ENCODE measurements at places on chromosomes 2 and 18.
A peak's percentile ranks its signal among the peaks of the same experiment; 100 is the strongest.

DNA sequence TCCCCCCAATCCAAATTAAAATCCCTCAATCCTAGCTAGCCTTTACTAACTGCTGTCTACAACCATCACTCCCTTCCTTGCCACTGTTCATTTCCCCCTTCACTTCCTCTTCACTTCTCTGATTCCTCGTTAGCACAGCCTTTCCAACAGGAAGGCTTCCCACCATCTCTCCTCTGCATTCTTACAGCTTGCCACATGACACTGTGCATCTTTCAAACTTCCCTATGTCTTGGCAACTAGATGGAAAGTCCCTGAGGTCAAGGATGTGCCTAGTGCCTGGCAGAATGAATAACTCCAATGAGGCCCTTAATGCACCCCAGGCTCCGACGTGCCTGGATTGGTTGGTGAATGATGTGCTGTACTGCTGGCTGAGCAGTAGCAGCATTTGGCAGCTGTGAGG, 15.2 kb downstream of the SAP130 start:
- no peak for DNase-seq

- DNase-seq, result no peak
These were observed 33.4 kb upstream of the HPCAL1 start for GRCh38 chr2:10269291-10269690.

DNA sequence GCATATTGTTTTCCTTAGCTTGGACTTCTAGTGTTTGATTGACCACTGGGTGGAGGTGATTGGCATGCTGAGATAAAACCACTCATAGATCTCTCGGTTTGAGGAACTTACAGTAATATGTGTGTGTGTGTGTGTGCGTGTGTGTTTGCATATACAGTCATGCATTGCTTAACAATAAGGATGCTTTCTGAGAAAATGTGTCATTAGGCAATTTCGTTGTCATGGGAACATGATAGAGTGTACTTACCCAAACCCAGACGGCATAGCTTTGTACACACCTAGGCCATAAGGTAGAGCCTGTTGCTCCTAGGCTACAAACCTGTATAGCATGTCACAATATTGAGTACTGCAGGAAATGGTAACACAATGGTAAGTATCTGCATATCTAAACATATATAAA, 167.3 kb downstream of the NYAP2 start:
- peak; percentile 67 for DNase-seq

- no peak for DNase-seq
These were observed 6.4 kb downstream of the NDUFV2 start for GRCh38 chr18:9108911-9109310.

- no peak for DNase-seq
These were observed 144.3 kb downstream of the MCFD2 start for GRCh38 chr2:46771309-46771708.

DNA sequence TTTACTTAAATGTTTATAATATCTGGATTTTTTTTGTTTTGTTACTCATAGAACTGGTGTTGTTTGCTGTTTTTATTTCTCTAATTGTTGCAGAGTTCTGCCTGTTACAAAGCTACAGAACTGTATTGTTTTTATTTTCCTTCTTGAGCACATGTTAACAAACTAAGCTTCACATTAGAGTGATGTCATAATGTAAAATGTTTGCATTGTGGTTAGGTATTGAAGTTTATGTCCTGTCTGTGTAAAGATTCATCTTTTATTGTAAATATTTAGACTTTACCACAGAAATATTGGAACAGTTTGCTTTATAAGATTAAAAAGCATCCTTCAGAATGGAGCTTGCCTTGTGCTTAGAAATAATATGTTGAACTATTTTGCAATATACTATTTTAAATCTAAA, 67.7 kb downstream of the CLIP4 start:
- no peak for DNase-seq

GRCh38 chr2:160380000-160380570, 113.5 kb downstream of the RBMS1 start:
- DNase-seq, result no peak

DNA sequence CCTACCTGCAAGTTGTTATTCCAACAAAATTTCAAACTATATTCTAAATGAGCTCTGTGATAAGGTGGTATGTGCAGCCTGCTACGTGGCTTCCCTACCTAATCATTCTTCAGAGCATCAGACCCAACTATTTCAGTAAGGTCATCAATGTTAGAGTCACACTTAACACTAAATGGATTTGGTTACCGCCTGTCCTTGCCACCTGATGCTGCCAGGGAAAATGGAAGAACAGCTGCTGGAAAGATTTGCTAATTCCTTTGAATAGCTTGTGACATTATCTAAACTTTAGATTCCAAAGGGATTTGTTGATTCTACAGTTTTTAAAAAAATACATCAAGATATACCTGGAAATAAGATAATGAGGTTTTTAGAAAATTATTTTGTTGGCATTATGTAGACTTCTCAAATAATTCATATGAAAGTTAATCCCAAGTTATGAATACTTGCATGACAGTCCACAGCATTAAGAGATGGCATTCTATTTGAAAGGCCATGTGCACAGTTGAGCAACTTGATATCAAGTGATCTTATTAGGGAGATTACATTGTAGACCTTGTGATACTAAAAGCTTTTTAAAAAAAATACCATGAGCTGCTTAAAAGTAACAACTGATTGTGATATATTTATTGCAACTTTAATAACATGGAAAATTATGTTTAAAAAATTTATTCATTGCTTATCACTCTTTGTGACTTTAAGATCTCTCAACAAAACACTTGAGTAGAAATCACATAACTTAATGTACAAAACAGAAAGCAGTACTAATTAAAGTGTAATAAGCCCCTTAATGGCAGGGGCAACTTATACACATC, 98.3 kb upstream of the UGP2 start:
- peak; percentile 4 for DNase-seq

- DNase-seq, result no peak
These were observed 68.3 kb upstream of the MYT1L start for GRCh38 chr2:2399396-2399795.

GRCh38 chr2:72325592-72326422, 178.1 kb upstream of the CYP26B1 start:
- DNase-seq, result peak; percentile 21

DNA sequence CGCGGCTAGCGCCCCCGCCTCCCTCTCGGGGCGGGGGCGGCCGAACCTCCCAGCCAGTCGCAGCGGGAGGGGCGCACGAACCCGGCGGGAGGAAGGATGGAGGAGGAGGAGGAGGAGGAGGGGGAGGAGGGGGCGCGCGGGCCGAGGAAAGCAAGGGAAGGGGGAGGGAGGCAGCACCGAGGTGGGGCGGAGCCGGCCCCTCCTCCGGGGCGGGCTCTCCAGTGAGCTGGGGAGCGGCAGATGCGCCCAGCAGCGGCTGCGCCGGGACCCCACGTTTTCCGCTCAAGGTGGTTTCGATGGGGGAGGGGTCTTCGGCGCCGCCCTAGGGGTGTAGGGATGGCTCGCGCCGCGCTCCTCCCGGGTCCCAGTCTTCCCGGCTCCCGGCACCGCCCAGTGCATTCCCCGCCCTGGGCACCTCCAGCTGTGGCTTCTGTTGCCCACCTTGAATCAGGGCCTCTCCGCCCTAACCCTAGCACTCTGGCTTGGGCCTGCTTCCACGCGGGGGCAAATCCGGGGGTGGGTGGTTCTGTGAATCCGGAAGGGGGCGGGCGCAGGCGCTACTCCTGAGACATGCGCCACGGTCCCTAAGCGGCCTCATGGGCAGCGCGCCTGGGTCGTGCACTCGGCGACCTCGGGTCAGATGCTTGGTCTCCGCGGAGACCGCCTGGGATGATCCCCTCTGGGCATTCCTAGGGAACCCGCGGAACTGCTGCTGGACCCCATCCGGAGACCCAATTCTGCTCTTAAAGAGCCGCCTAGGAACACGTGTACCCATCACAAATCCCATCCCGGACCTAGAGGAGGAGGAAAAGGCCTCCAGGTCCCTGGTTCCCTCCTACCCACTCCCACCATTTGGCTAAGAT, at the start of gene FBXO41:
FBXO41 (minus strand) TSS at position 183 of the 863 bp plus-strand sequence. CDS start 14,848 bp downstream, outside the sequence.
- peak; percentile 17 for DNase-seq

GRCh38 chr18:23826850-23827620, 137.8 kb downstream of the LAMA3 start:
- DNase-seq, result peak; percentile 37

DNA sequence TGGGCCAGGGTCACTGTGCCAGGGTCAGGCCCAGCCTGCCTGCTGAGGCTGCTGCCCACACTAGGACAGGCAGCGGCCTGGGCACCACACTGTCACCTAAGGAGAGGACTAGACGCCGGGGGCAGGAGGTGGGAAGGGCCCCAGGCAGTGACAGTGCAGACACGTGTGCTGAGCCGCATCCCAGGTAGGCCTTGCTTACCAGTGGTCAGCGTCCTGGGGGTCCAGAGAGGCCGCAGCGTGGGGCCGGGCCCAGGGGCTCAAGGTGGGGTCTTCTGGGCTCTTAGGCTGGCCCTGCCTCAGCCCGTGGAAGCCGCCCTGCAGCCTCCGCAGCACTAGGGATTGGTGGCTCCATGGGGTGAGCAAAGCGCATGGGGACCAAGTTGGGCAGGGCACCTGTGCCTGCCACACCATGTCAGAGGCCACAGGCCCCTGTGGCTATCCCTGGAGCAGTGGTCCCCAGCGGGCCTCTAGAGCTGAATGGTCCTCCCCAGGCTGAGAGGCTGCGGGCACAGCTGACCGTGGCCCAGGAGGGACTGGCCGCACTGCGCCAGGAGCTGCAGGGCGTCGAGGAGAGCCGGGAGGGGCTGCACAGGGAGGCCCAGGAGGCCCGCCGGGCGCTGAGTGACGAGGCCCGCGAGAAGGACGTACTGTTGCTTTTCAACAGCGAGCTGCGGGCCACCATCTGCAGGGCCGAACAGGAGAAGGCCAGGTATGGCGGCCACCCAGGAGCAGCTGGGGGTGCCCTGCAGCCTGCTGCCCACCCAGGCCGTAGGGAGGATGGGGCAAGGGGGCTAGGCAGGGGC, 35.2 kb upstream of the SNED1 start:
- no peak for DNase-seq

- no peak for DNase-seq
These were observed 72.1 kb downstream of the ARHGEF4 start for GRCh38 chr2:130908832-130909231.

DNA sequence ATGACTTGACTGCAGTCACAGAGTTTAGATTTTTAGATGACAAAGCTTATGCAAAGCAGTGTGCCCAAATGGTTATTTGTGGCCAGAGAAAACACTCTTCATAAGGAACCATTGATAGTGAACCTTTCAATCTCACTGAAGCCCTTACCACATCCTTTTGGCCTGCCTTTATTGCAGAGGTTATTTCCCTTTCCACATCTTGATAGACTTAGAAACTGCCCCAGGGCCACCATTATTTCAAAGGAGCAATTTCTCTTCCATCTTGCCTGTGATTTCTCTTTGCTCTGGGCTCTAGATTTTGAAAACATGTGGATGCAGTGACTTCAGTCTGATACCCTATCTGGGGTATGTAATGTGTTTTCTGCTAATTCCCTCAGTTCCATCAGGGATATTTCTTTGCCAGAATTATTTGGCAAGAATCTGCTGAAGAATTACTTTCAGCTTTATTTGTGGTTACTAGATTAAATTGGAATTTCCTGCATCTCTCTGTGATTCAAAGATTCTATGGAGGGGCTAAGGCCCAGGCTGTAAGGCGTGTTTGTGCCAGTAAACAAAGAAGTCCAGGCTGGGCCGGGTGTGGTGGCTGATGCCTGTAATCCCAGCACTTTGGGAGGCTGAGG, 51.0 kb downstream of the MOGAT1 start:
- peak; percentile 88 for DNase-seq

- DNase-seq, result peak; percentile 56
These were observed 25.1 kb downstream of the MARCHF7 start for GRCh38 chr2:159737292-159737916.

Measured in amniotic epithelial cell (primary cell).